ENCODE measurements at places on chromosomes 11 and 22. TPM values are rescaled to one million over a fixed set of nuclear protein-coding genes. Genes with fewer than 3 reads are reported as not detected.

Gene SNX32
- 0.56 TPM for total RNA-seq

Gene POU2AF2
- not detected for total RNA-seq

Gene APOA4
- not detected for total RNA-seq

Gene LRRC55
- not detected for total RNA-seq

Gene SLC6A5
- not detected for total RNA-seq

Gene GRIA4
- total RNA-seq = not detected

Gene TRIM21
- 13.8 TPM for total RNA-seq

Gene EIF3M
- total RNA-seq = 577 TPM

Gene LRRC74B
- total RNA-seq = not detected

Gene GGT5
- total RNA-seq = 1.9 TPM

Gene ART1
- not detected for total RNA-seq

Gene ACTN3
- 0.14 TPM for total RNA-seq

Gene PHF21A
- total RNA-seq = 10.6 TPM

Gene APOL5
- total RNA-seq = not detected

Data from airway epithelial cell (primary cell).